Right lobe of liver (tissue), 6 donors: ENCODE measurements at places on chromosomes 3 and 15.

- no peak for DNase-seq
Observed at GRCh38 chr15:94253742-94254141, 22.4 kb downstream of the MCTP2 start.

- DNase-seq: no peak
Observed at GRCh38 chr3:32203854-32204253, 34.6 kb upstream of the CMTM8 start.

GRCh38 chr3:192904632-192905289 lies 12.9 kb downstream of the MB21D2 start:
- DNase-seq: no peak

- DNase-seq: no peak
Observed at GRCh38 chr3:119293105-119293870, 895 bp upstream of the ARHGAP31 start.

DNA sequence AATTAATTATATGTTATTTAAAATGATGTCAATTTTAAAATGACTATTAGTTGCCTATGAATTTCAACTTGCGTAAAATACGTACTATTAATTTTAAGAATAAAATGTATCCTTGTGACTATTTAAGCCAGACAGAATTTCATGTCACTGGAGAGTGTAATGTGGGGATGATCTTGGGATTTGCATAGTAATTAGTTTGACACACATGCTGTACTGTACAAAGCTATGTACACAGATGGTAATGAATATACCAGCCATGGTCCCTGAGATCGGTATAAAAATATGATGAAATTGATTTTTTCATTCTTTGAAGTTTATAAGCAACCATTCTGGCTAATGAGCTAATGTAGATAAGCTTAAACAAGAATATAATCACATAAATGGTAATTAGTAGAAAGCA lies 134.4 kb upstream of the ROBO1 start:
- DNase-seq: no peak
